Hematopoietic multipotent progenitor cell (in vitro differentiated cells): ENCODE measurements at places on chromosomes 13 and 19.

DNA sequence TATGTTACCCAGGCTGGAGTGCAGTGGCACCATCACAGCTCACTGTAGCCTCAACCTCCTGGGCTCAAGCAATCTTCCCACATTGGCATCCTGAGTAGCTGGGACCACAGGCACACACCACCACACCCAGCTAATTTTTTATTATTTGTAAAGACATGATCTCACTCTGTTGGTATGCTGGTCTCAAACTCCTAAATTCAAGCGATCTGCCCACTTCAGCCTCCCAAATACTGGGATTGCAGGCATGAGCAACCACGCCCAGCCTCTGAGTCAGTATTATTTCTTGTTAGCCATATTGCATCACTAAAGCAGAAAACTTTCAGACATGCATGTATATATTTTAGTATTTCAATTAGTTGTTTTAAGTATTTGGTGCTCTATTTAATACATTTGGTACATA lies 376.4 kb downstream of the GPC6 start:
- no peak for DNase-seq

- no peak for DNase-seq
These were observed 633.5 kb downstream of the SLITRK1 start for GRCh38 chr13:83248751-83249150.

DNA sequence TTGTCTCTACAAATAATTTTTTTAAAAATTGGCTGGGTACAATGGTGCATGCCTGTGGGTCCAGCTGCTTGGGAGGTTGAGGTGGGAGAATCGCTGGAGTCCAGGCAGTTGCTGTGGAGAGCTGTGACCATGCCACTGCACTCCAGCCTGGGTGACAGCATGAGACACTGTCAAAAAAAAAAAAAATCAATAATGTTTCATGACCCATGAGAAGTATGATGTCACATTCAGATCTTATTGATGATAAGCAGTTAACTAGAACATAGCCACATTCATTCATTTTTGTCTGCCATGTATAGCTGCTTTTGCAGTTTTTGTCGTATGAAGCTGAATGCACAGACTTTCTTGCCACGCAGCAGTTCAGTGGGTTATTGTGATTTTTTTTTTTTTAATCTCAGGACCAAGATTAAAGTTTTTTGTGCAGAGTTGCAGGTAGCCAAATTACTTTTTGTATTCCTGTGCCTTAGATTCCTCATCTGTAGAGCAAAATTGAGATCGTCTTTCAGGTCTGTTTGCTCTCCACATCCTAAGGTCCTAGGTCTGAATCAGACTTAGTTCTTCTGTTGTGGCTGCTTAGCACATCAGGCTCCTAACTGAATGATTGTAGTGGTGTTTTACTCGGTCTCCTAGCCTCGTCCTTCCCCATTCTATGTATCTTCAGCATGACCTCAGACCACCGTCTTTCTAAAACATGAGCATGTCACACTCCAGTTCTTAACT lies 145.2 kb downstream of the GGACT start:
- no peak for DNase-seq

- DNase-seq, result no peak
These were observed 7.5 kb downstream of the CLASRP start for GRCh38 chr19:45046355-45046754.

- no peak for DNase-seq
These were observed 5.1 kb upstream of the SPACA6 start for GRCh38 chr19:51687791-51688670.

- DNase-seq, result no peak
These were observed 8.8 kb upstream of the COX7A1 start for GRCh38 chr19:36160821-36161596.

DNA sequence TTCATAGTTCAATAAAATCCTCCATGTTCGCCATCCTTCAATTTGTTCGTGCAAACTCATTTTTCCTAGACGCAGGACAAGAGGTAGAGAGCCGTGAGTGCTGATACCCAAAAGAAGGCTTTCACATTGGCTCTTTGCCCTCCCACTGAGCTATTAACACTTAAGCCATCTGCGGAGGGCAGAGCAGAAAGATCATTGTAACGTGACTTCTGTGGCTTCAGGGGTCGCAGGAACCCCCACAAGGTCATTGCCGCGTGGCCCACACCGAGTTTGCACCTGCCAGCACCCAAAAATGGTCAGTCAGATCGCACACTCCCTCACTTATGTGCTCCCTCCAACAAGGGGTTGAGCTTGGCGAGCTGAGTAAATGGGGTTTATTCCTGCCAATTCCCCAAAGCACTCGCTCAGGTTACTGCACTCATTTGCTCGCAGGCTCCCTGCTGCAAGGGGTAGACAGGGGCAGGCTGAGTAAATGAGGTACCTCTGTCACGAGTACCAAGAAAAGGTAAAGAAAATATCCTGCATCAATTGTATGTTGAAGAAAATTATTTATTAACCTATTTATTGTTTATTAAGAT lies 144.1 kb downstream of the PRR20E start:
- DNase-seq, result no peak

DNA sequence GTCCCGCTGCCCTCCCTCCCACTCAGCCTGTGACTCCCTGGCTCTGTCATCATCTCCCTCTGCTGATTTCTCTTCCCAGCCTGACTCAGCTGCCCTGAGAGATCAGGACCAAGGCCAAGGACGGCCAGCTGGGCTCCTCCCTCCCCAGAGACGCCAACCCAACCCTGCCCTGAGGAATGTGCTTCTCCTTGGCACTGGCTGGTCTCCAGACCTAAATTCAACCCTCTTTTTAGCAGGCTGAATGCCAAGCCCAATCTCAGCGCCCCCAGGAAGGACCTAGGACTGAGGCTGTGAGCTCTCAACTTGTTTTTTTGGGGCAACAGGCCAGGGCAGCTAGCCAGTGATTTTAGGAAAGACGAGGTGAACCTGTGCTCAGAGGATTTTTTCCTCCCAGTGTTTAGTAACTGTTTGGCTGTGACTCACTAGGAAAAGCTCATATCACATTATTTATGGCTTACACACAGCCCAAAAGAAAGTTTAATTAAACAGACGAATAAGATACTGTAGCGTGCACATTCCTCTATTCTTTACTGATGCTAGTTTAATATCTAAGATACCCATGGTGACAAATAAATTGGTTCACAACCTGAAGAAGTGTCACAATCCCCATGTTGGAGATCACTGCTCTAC lies 7.4 kb upstream of the IGFL1 start:
- DNase-seq, result no peak

DNA sequence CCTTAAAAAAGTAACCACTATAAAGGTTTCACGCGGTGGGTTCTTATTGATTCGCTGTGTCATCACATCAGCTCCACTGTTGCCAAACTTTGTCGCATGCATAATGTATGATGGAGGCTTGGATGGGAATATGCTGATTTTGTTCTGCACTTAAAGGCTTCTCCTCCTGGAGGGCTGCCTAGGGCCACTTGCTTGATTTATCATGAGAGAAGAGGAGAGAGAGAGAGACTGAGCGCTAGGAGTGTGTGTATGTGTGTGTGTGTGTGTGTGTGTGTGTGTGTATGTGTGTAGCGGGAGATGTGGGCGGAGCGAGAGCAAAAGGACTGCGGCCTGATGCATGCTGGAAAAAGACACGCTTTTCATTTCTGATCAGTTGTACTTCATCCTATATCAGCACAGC lies 30.6 kb downstream of the FGF9 start:
- no peak for DNase-seq

DNA sequence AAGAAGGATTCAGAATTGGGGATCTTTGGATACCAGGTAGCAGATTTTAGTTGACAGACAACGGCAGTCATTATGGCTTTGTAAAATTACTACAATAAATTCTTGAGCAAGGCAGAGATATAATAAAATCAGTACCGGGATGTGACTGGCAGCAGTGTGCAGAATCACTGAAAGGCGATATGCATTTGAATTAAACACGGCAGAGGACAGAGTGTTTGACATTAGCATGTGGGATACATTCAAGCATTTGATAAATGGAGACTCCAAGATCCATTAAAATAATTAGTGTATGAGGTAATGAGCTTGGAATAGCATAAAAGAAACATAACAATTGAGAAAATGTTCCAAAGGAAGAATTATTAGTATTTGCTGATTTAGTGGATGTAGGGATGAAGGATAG lies 36.8 kb downstream of the LCP1 start:
- DNase-seq, result no peak

- DNase-seq, result no peak
These were observed 11.9 kb upstream of the ZNF709 start for GRCh38 chr19:12496480-12496879.

- no peak for DNase-seq
These were observed 67.3 kb downstream of the ATP11A start for GRCh38 chr13:112756967-112757758.

GRCh38 chr13:49044836-49045235 lies 69.1 kb downstream of the FNDC3A start:
- DNase-seq, result no peak

- no peak for DNase-seq
These were observed 631.3 kb downstream of the DIAPH3 start for GRCh38 chr13:59532405-59532804.

DNA sequence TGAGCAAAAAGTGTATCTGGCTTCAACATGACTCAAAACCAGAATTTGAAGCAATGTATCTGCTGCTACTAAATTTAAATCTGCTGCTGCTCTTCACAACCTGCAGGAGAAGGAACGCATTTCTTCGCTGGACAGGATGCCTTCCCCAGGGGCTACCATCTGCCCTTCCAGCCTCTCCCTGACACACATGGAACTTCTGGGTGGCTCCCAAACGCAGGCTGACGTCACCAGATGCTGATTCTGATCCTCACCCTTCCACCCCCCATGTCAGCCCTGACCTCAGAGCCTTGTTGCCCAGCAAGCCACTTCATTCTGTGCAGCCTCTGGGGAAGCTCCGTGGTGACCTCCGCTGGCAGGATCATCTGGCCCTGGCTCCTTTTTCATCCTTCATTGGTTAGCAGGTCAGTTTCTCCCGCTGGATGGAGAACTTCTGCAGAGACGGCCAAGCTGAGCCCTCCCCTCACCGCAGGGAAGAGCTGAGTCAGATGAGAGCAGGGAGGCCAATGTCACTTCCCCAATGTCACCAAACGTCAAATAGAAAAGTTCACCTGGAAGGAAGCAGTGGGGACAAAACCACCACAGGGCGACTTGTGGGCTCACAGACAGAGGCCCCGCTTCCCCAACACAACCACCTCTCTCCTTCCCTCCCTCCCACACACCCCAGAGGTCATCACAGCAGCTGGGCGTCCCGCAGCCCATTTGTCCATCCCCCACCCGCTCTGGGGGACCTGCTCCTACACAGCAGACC lies 14.0 kb upstream of the RAB20 start:
- peak; percentile 63 for DNase-seq

GRCh38 chr19:40466219-40466984 lies 399 bp upstream of the SPTBN4 start:
- peak; percentile 31 for DNase-seq
